NCI-H69 (cell line): ENCODE measurements at places on chromosomes 5 and 9.

- peak; percentile 99 for DNase-seq
Observed at GRCh38 chr9:89675058-89675742, 70.4 kb downstream of the GADD45G start.

- no peak for DNase-seq
Observed at GRCh38 chr9:37550781-37551180, 25.4 kb downstream of the FBXO10 start.

DNA sequence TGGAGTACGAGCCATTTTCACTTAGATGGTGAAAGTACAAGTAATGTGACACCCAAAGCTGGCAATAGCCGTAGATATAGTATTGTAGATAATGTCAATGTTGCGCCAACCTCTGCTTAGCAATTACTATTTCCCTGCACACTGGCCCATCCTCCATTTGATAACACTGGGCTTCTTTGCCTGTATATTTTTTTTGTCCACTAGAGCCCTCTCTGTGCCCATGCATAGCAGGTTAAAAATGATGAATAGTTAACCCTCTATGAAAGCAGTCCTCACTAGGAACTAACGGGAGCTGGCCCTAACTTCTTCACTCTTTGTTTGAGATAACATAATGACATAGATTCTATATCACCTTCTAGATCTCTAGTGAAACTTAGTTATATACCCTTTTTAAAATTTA is 416.8 kb downstream of the TUSC1 start:
- peak; percentile 31 for DNase-seq

DNA sequence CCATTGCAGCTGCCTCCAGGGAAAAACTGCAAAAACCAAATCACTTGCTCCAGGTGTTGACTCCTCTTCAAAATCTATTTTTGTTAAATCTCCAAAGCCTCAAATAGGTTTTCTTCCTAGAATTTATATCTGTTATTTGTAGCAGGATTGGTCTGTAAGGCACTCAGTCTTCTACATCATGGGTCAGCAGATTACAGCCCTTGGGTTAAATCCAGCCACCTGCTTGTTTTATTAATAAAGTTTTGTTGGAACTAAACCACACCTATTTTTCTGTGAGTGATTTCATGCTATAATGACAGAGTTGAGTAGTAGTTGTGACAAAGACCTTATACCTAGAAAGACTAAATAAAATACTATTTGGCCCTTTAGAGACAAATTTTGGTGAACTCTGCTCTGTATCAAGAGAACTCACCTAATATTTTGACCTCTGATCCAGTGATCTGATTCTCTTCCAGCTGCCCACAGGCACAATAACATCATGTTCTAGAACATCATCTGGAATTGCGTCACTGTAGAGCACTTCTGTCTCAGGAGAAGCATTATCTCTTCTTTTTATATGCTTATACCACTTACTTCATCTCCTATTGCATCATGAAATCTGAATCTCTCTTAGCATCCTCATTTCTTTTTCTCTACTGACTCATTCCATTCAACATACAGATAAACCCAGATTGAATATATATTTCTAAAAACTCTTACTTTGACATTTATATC is 130.1 kb downstream of the RPS23 start:
- DNase-seq: no peak

GRCh38 chr9:115930472-115930871 is 223.1 kb upstream of the PAPPA start:
- DNase-seq: no peak

DNA sequence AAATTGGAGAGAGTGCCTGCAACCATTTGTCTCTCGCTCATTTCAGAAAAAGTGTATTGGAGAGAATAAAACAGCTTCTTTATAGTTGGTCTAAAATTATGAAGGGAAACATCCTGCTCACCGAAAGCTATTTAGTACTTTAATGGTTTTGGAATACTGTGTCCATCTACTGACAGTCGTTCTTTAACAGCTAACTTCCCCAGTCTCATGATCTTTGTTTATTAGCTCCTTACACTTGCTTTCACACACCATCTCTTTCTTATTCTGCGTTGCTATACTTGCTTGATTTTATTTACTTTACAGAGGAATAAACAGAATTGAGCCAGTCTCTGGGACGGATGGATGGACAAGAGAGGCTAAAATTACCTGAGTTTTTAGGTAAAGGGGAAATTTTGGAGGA is 229.3 kb downstream of the CCDC171 start:
- no peak for DNase-seq

GRCh38 chr5:155259648-155260047 is 246.1 kb downstream of the KIF4B start:
- no peak for DNase-seq

DNA sequence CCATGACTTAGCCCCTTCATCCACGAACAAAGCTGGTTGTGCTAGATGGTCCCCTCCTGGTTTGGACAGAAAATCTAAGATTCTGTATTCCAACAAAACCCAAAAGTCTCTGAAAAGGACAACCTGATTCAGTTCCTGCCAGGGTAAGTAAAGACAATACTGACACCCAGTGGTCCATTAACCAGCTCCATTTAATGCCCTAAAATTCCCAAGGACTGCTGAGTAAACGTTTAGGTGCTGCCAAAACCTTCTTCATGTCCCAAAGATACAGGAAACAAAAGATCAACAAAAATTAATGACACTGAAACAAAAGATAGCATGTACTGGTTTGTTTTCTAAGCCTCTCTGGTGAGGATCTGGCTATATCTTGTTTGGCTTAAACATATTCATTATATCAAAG is 25.3 kb upstream of the PPP1R2B start:
- DNase-seq: peak; percentile 85

GRCh38 chr5:119292701-119293515 is 62.9 kb upstream of the TNFAIP8 start:
- no peak for DNase-seq

- no peak for DNase-seq
Observed at GRCh38 chr5:161546095-161546469, 443 bp downstream of the GABRB2 start.

- no peak for DNase-seq
Observed at GRCh38 chr9:111915425-111915758, 18.8 kb downstream of the UGCG start.

- peak; percentile 37 for DNase-seq
Observed at GRCh38 chr5:26259081-26259480, 779.3 kb downstream of the CDH9 start.

DNA sequence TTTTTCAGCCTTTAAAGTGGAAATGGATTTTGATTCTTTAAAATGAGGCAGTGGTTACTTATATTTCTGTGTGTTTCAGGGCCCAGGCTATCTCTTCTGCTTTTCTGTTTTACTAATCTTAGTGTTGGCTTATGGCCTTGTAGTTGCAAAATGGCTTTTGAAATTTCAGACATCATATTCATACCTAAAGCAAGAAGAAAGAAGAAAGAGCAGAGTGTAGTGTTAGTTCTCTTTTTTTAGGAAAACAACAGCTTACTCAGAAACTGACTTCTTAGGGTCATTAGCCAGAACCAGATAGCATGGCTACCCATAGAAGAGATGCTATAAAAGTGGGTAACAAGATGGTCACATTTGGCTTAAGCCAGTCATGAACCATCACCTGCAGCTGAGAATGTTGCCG is 20.9 kb downstream of the ZBED3 start:
- no peak for DNase-seq

DNA sequence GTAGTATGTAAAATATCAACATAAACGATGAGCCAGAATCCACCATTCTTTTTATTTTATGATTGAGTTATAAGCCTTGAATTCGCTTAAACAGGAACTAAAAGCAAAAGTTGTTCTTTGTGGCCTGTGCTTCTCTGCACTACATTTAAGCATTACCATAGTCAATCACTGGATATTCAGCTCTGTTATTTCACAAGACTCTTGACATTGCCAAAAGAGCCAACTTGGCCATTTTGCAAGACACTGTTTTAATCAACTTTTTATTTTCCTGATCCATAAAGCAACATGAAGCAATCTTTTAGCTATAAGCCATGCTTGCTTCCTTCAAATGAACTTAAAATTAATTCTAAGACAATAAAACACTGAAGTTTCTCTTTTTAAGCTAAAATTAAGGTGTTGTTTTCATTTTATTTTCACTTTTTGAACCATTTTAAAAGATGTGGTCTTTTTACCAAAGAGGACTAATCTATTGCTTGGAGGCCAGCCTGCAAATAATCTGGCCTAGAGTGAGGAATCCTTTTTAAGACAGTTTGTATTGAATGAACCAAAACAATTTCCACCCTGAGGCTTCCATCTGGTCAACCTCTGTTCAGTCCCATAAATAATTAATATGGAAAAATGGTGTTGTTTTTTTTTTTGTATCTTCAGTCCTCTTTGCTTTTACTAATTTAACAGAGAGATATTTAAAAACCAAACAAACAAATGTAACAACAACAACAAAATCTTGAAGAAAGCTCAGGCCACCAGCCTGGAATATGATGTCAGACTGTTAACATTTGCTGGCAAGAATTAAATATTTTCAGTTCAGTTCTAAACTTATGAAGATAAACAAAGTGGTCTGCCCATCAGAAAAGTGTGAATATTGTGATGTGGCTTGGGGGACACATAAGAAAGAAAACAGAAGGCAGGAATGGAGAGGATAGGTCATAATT is 274.4 kb downstream of the MARCHF11 start:
- no peak for DNase-seq

DNA sequence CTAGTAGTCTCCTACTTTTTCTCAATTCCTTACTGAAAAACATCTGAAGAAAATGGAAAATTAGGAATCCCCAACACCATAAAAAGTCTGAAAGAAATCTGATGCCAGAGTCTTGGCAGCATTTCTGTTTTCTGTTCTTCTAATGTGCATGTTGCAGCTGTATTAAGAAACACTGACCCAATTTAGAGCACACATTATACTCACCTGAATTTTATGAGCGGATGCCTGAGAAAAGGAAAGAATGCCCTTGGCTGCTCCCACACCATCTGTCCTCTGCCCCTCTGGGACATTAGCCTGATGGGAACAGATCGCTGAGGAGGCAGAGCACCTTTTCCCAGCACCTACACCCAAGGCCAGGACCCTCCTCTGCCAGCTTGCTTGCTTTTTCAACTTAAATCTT is 14.1 kb upstream of the ANP32B start:
- DNase-seq: peak; percentile 86

DNA sequence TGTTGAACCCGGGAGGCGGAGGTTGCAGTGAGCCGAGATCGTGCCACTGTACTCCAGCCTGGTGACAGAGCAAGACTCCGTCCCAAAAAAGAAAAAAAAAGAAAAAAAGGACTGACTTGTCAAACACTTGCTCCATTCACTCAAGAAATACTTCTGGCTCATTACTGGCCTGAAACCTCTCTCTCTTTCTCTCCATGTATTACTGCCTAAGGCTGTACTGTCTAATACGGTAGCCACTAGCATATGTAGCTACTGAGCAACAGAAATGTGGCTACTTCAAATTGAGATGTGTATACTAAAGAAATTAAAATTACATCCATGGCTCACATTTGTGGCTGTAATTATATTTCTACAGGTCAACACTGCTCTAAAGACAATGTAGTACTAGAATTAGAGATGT is 39.2 kb downstream of the GLIS3 start:
- no peak for DNase-seq

DNA sequence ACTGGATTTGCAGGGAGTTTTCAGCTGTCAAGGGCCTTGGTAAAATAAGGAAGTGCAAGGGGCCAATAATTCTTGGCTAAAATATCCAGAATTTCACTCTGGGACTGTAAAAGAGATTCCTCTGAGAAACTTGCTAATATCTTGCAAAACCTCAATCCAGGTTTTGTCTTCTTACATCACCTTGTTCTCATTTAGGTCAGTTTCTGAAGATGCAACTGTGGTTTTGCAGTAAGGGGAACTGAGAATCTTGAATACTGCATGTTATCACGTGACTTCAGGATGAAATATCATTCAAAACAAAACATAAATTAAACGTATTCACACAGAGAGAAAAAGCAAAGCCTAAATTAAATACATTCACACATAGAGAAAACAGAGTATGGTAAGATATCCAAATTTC is 35.0 kb upstream of the RIC1 start:
- DNase-seq: no peak

GRCh38 chr5:150376799-150377771 is 19.6 kb downstream of the TCOF1 start:
- no peak for DNase-seq

DNA sequence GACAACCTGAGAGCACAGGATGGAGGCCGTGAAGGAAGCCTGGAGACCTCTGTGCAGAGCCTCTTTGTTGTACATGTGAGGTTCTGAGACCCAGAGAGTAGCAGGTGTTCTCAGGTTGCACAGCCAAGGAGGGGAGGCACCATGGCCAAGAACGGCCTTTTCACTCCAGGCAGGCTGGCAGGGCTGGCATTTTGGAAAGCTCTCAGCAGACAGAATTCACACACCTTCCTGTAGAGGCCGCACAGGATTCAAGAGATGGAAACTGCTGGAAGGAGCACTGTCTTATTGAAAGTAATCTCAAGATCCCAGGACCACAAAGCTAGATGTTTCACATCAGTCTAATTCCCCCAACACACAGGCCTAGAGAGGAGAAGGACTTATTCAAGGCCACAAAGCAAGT is 52.8 kb upstream of the XPA start:
- DNase-seq: no peak

DNA sequence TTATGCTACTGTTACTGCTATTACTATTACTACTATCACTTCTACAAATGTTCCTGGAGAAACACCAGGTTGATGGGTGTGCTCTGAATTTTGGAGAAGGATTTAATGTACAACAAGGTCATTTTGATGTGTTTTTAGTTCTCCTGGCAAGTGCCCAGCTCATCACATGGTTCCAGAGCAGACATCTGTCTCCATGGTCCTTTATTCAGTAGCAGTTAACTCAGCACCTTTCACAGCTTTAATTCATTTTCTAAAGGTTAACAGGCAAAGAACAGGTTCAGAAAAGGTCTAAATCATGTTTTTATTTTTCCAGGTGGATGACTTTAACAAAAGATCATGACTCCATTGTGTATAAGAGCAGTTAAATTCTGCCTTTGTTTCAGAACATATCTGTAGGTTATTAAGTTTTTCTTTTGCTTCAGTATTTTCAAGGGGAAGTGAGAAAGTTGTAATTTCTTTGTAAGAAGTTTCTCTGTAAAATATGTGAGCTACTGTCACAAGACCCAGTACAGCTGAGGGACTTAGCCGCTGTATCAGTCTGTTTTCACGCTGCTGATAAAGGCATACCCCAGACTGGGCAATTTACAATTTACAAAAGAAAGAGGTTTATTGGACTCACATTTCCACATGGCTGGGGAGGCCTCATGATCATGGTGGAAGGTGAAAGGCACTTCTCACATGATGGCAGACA is 41.9 kb downstream of the MTRR start:
- DNase-seq: peak; percentile 5

- no peak for DNase-seq
Observed at GRCh38 chr5:133935667-133935940, 32.8 kb downstream of the C5orf15 start.

DNA sequence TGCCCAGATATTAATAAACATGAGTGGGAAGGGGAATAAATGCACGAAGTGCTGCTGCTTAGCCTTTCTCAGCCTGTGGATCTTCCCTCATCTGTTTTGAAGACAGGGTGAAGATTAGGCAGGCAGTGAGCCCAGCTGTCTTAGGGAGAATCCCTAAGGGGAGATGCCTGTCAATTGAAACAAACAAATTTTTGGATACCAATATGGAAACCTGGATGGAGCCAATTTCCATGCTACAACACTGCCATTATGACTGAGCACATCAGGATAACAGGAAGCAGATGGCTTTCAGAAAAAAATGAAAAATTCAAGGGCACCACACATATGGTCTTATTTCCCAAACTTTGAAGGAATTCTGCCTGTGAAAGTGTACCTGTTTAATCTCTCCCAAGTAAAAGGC is 80.3 kb downstream of the HMHB1 start:
- DNase-seq: peak; percentile 21
